Fibroblast of upper back skin (primary cell): ENCODE measurements at places on chromosomes 4 and X.

- DNase-seq, result peak; percentile 33
Observed at GRCh38 chr4:7650606-7651385, 216.1 kb upstream of the PSAPL1 start.

DNA sequence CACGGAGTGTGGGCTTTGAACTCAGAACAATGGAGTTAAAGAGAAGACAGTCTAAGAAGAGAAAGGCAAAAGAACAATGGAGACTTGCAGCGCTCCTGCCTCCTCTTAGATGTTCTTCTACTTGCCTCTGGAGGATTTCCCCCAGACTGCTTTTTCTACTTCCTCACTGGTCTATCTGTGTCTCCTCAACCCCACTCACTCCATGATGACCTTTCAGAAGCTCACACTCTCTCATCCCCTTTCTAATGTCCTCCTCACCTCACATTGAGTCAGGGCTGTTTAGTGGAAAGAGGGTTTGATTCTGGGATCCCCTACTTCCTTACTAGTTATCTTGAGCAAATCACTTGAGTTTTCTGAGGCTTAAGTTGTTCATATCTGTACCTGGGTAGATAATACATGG lies 12.2 kb upstream of the HERC6 start:
- no peak for DNase-seq

- peak; percentile 4 for DNase-seq
Observed at GRCh38 chrX:66030505-66031317, 9.2 kb downstream of the VSIG4 start.

DNA sequence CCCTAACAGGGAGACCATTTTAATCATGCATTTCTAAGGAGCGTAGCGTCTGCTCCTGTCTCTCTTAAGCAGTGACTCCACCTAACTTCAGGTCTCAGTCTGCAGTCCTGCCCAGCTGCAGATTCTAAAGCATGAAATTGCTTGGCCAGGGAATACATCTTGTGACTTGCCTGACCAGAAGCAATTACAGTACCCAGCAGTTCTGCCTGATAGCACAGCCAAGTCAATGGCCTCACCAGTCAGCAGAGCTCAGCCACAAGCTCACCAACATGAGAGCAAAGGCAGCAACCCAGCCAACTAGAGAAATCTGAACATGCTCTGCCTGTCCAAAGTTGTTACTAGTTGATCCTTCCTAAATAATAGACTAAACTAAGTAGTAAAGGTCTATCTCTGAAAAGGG lies 2011.9 kb upstream of the PCDH10 start:
- DNase-seq, result no peak

DNA sequence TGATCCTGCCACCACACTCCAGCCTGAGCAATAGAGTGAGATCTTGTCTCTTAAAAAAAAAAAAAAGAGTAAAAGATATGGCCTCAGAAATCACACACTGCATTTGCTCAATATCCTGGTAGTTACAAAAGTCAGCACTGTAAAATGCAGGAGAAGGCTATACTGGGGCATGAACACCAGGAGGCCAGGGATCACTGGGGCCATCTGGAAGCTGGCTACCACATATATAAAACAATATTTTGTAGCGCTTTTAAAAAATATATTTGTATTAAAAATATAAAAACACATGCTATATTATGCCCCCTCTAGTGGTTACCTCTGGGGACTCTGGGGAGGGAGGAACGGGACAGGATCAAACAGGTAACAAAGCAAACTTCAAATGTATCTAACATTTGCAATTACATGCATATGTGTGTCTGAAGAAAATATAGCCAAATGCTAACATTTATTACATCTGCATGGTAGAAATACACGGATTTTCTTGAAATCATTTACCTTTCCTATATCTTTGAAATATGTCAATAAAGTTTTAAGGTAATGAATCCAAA lies 4.0 kb downstream of the C4orf46 start:
- DNase-seq, result no peak

GRCh38 chr4:181646864-181647263 lies 596.3 kb upstream of the TENM3 start:
- peak; percentile 75 for DNase-seq

DNA sequence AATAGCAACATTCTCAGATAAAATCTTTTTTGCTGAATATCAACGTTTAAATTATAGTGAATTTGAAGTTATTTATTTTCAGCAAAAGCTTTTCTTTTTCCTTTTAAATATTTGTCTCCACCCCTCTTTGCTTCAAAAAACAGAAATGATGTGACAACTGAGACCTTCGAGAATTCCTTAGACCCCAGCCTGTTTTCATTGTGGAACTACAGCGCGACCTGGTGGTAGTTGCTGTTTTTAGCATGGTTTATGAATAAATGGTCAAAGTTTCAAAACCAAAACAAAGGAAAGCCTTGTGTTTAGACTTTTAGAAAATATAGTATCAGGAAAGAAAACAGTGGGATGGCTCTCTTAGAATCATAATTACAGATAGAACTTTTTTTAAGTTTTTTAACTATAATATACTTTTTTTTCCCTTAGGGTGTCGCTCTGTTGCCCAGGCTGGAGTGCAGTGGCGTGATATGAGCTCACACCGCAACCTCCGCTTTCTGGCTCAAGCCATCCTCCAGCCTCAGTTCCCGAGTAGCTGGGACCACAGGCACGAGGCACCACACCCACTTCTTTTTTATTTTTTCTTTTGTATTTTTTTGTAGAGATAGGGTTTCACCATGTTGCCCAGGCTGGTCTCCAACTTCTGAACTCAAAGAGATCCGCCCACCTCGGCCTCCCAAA lies 26.8 kb upstream of the TMEM184C start:
- peak; percentile 69 for DNase-seq

DNA sequence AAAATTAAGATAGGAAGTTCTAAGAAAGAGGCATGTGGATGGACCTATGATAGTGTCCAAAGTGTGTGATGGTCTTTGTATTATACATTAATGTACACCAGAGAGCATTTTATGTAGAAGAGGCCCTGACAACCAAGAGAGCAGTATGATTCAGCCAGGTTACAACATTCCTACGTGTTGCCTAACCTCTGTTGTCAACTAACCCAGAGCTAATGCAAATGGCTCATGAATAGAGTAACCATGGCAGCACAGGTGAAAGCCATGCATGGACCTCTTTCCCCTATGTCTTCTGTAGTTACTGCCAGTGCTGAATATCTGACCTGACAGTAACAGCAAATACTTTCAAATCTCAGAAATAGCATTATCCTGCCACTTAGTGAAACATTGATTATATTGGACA lies 255.6 kb downstream of the NDST4 start:
- DNase-seq, result no peak

- DNase-seq, result no peak
Observed at GRCh38 chr4:184424993-184425758, 49.2 kb downstream of the IRF2 start.

- no peak for DNase-seq
Observed at GRCh38 chr4:85642356-85643100, 167.6 kb downstream of the ARHGAP24 start.

DNA sequence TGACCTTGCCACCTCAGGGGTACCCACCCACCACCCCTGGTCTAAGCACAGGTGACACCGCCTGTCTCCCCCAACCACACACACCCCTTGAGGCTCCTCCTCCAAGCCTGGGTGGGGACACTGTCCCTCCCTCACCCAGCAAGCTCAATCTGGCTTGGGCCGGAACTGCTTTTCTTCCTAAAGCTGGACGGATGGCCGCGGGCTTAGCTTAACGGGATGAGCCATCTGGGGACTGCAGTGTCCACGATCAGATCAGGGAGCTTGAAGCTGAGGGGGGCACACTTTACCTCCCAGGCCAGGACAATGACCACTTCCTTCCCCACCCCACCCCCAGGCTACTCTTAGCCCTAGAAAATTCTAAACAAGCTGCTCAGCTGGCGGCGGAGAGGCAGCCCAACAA lies 1.0 kb upstream of the SLC6A8 start:
- DNase-seq, result no peak

DNA sequence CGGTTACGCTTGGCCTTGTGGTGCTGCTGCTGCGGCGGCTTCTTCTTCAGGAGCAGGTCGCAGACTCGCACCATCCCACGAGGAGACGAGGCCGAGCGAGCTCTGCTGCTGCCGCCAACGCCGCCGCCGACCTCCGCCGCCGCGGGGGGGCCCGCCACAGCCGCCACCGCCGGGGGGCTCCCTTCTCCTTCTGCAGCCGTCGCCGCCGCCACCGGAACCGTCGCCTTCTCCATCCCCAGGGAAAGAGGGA lies 237 bp downstream of the ANKRD17 start:
- DNase-seq, result no peak
